Lower leg skin (tissue), 4 donors: ENCODE measurements at places on chromosomes 2 and 18.

DNA sequence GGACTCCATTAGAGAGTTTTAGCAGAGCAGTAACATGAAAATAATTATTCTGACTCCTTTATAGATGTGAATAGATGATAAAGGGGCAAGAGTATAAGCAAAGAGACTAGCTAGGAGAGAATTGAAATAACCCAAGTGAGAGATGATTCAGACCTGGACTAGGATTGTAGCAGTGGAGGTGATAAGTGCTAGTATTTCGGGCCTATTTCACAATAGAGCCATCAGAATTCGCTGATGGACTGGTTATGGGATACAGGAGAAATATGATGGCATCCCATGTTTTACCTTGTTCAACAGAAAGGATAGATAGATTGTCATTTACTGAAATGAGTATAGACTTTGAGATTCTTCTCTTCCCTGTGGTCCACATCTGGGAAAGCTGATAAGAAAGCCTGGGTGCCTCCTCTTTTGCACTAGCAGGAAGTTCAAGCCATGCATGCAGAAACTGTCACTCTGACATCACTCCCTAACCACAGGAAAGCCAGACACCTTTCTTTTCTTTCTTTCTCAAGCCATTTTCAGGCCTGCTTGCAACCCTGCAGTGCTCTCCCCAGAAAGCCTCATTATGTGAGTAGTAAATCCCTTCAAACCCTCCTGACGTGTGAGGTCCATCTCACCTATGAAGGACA, 25.3 kb downstream of the DYNAP start:
- no peak for DNase-seq

DNA sequence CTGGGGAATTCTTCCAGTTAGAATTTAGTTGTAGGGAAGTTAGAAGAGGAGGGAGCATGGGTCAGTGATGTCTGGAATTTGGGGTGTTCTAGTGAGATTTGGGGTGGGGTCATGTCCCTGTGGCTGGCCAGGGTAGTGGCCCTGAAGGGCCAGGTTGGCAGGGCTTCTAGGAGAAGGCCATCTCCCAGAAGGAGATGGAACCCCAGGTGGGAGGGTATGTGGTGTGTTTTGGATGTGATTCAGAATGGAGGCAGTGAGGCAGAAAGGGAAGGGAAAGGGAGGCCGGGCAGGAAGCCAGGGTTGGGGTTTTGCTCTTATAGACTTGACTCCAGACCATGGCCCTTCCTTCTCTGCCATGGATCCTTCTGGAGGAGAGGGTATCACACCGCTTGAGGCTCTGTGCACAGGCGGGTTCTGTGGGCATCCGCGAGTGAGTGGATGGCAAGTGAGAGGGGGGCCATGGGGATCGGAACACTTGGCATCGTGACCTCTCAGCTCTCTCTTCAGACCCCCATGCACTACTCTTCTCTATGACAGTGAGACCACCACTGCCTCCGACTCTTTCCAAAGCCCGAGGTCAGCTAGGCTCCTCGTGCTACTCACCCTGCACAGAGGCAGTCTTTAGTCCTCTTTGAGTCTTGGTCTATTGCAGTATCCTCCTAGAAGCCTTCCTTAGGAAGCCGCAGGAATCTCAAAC, 7.3 kb downstream of the GREB1 start:
- no peak for DNase-seq

- DNase-seq: no peak
Measured at GRCh38 chr2:121748202-121748601, 7.2 kb upstream of the TSN start.

GRCh38 chr18:55083461-55083860, 124.2 kb upstream of the CCDC68 start:
- DNase-seq: no peak

DNA sequence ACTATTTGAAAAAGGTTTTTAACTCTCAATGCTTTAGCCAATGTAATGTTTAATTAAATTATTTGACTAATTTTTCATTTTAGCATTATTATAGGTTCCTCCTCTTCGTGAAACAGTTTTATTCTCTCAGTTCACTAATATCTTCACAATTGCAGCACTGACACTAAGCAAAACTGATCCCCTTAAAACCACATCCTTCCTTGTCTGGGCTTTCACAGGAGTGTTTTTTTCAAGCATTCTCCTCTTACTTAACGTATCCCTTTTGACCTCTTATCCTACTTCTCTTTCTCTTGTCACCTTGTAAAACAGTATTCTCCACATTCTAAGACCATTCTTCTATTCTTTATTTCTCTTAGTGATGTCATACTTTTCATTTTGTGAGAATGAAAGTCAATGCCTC, 112.8 kb downstream of the DSC3 start:
- DNase-seq: no peak

DNA sequence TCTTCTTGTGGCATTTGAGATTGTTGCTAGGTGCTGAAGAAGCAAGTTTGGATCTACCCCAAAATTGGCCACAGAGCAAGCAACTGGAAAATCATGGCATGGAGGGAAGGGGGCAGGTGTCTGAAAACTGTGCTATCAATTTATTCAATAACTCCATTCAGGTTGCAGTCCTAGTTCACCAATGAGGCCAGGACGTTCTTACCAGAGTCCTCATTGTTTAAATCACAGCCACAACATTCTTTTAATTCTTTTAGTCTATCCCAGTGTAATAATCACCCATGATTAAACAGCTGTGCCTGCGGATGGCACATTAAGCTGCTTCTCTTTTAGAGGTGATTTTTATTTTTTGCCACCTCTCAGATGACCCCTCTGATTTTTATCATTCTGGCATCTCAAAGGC, 103.5 kb downstream of the ANKRD44 start:
- no peak for DNase-seq

DNA sequence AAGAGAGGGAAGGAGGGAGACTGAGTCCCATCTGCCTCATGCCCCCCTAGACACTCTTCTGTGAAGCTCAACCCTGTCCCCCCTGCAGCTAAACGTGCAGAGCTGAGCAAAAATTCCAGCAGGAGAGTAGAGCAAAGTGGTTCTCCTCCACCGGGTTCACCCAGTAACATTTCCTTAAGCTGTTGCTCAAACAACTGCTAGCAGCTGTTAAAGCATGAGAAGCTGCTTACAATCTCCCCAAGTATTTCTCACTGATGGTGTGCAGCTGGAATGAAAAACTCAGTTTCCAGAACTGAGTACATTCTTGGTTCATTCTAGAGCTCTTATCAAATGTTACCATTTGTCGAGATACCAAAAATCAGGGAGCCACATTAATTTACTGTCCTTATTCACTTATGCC, 92.3 kb downstream of the STK39 start:
- DNase-seq: no peak

- no peak for DNase-seq
Measured at GRCh38 chr2:14678761-14679160, 46.2 kb downstream of the LRATD1 start.

DNA sequence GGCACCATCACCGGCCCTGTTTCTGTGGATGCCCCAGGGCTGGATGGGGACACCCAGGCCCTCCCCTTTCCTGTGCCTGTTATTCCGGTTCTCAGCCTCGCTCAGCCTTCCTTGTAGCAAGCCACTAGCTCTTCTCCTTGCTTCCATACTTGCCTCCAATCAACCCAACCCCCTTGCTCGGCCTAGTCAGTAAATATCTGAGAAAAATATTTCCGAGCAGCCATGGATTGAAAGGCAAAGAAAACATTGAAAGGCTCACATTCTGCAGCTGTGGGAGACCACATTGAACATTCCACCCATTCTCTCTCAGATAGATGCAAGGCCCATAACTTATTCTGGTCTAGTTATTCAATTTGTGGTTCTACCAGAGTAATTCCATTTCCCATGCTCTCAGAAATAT, 114.9 kb downstream of the SPP2 start:
- DNase-seq: no peak

DNA sequence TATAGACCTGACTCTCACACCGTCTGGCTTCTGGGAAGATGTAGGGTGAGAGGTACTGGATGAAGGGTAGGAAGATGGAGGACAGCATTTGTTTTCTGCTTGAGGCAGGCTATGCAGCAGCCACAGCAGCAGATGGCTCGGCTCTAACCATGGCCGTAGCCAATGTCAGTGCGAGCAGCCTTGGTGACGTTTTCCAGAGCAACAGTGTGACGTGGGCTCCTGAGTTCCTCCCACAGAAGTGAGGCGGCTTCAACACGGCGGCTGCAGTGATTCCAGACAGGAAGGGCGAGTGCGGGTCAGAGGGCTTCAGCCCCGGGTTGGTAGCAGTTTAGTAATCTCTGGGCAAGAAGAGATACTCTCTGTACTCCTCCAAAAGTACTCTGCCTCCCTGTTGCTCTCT, 133.0 kb upstream of the MYT1L start:
- DNase-seq: no peak

DNA sequence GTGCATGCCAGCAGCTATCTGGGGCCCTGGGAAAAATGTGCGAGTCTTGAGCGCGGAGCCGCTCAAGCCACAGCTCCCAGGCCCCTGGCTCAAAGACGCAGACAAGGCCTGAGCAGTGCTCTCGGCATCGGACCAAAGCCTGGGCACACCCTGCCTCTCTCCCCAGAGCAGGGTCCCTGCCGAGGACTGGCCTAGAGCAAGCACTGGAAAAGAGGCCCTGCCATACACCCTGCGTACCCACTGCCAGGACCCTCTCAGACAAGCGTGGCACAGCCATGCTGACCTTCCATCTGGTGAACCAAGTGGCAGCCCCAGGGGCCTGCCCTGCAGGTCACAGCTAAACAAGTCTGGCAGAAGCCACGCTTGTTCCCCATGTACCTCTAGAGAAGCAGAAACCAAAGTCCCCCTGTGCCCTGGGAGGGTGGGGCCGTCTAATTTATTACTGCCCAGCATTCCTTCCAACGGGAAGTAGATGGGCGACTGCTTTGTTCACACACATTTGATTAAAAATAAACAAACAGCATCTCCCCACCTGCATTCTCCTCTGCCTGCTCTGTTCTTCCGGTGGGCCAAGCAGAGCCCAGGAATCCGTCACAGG, 14.0 kb downstream of the STK25 start:
- no peak for DNase-seq

- DNase-seq: no peak
Measured at GRCh38 chr2:191465766-191466420, 212.0 kb upstream of the NABP1 start.

- no peak for DNase-seq
Measured at GRCh38 chr2:37454851-37455762, 110.7 kb downstream of the QPCT start.

- no peak for DNase-seq
Measured at GRCh38 chr2:98509542-98510321, 65.1 kb downstream of the INPP4A start.

GRCh38 chr18:78107363-78107762, 857.7 kb downstream of the GALR1 start:
- DNase-seq: no peak

DNA sequence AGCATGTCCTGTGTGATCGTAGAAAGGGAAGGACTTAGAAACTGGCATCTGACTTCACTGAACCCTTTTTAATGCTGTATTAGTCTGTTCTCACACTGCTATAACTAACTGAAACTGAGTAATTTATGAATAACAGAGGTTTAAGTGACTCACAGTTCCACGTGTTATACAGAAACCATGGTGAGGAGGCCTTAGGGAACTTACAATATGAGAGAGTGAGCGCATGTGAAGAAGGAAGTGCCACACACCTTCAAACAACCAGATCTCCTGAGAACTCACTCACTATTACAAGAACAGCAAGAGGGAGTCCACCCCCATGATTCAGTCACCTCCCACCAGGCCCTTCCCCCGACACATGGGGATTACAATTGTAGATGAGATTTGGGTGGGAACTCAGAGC, 811.3 kb downstream of the CPS1 start:
- no peak for DNase-seq

DNA sequence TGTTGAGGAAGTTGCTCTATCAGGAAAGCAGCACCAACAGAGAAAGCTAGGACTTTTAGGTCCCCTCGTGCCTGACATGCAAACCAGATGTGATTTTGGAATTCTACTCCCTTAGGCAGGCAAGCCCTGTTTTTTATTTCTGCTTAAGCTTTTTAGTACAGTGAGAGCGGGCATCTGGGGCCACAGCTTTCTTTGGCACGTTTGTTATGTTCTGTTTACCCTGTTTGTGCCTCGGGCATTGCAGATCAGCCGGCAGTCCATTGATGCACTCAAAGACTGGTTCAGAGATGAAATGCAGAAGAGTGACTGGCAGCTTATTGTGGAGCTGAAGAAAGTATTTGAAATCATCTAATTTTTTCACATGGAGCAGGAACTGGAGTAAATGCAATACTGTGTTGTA, 61.9 kb downstream of the EIF5B start:
- DNase-seq: no peak

GRCh38 chr2:178517496-178517895, 37.2 kb downstream of the PLEKHA3 start:
- DNase-seq: no peak

DNA sequence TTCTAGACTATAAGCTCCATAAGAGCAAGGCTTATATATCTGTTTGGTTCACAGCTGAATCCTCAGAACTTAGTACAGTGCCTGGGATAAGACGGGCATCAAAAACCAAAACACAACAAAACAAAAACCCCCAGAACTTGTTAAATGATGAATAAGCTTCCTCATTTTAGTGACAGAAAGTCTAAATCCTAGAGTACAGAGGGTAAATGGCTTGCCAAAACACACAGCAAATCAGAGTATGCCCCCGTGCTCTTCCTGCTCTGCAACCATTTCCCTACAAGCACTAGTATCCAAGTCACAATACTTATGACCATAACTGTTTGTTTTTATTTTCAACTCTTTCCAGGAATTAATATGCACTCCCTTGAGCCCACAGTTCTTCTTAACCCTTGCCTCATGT, 10.1 kb downstream of the ZNF521 start:
- DNase-seq: no peak

- DNase-seq: no peak
Measured at GRCh38 chr2:99876956-99877355, 265.4 kb downstream of the AFF3 start.

DNA sequence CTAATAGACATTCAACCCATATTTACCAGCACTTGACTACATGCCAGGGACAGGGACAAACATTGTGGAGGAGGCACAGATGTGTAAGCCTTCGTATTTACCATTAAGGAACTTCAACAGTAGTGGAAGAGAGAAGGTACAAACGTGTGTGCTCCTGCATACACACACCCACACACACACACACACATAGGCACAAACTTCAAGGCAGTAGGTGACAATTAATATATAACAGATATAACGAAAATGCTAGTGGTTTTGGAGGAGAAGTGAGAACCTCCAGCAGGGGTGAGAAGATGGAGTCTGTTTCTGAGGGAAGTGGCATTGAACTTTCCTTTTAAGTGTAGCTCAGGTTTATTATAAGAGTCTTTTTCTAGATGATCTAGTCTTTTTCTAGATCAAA, 231.1 kb downstream of the SETBP1 start:
- DNase-seq: no peak

- no peak for DNase-seq
Measured at GRCh38 chr2:84526562-84526961, 10.3 kb downstream of the DNAH6 start.

- no peak for DNase-seq
Measured at GRCh38 chr2:150679456-150680120, 192.1 kb upstream of the RND3 start.

GRCh38 chr18:7532942-7533341, 34.2 kb upstream of the PTPRM start:
- DNase-seq: no peak

DNA sequence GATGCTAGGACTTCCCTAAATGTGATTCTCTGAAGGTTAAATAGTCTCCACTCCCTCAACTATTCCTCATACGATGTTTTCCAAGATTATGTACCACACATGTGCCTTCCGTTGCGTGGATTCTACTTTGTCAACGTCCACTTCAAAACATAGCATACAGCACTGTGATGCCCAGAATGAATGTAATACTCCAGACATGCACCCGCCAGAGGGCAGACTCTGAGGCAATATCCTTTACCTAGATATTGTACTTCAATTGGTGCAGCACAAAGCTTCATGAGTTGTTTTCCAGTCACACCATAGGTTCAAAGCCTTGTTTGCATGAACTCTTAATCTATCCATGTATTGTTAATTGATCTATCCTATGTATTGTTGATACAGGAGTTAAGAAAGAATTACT, 201.0 kb upstream of the NABP1 start:
- no peak for DNase-seq
